ENCODE measurements at places on chromosomes 6 and 20. TPM values are rescaled to one million over a fixed set of nuclear protein-coding genes. Genes with fewer than 3 reads are reported as not detected.

DNA sequence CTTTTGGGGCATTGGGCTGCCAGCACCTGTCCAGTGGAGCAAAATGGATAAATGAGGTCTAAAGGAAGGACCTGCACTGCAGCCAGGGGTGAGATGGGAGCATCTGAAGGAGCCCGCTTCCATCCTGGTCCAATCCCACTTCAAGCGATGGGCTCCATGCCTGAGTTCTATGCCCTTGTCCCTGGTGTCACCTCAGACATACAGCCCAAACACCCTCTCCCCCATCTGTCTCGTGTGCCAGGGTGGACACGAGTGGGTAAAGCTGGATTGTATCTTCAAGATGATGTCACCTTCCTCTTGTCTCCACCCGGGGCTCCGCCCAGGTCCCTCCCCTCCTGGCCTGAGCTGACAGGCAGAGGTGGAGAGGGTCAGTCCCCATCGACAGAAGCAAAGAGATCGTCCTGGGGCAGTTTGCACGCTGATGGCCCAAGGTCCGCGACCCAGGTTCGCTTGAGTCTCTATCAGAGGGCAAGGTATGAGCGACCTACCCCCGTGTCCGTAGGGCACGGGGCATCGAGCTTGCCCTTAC, 544 bp downstream of the SMIM29 start:
- DNase-seq: no peak

DNA sequence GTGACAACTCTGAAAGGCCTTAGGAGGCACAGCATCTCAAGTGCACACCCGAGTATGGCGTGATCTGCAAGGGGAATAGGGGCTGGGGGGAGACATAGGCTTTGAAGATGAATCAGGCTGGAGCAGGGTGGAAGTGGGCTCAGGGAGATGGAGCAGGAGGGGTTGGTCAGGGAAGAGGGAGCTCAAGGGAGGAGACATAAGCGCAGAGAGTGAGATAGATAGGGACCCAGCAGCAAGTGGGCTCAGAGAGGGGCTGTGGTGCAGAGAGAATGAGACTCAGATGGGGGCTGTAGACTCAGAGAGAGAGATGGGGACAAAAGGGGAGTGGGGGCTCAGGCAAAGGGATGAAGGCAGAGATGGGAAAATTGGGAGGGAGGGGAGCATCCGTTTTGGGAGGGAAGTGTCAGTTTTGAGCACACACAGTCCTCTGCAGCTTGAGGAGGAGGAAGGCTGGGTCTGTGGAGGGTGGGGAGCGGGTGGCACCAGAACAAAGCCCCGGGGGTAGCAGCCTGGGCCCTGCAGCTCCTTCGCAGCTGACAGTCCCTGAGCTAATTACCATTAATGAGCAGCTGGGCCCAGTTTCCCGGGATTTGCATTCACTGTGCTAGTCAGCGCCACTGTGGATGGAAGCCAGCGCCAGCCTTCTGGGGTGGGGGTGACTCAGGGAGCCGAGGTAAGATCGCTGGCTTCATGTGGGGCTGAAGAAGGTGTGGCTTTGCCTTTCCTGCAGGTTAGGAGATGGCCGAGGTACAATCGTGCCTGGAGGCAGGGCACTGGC, 18.7 kb downstream of the SRXN1 start:
- DNase-seq: no peak

- DNase-seq: no peak
Measured at GRCh38 chr6:43089874-43090558, 13.9 kb downstream of the PTK7 start.

DNA sequence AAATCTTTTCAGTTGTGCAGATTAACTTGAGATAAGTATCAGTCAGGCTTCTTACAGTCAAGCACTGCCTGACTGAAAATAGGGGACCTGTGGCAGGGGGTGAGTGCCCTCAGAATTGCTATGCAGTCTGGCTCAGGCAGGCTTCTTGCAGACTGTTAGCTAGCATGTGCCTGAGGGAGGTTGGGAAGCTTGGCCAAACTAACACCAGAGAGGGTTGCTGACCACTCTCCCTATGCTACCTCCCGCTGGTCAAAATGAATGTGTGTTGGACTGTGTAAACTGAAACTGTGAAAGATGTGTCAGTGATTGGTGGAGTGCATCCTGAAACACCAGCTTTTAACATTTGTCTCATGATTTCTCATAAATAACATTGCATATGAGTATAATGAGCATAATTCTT, 622.3 kb upstream of the IMPG1 start:
- no peak for DNase-seq

- DNase-seq: no peak
Measured at GRCh38 chr20:6024768-6025167, 29.1 kb downstream of the LRRN4 start.

DNA sequence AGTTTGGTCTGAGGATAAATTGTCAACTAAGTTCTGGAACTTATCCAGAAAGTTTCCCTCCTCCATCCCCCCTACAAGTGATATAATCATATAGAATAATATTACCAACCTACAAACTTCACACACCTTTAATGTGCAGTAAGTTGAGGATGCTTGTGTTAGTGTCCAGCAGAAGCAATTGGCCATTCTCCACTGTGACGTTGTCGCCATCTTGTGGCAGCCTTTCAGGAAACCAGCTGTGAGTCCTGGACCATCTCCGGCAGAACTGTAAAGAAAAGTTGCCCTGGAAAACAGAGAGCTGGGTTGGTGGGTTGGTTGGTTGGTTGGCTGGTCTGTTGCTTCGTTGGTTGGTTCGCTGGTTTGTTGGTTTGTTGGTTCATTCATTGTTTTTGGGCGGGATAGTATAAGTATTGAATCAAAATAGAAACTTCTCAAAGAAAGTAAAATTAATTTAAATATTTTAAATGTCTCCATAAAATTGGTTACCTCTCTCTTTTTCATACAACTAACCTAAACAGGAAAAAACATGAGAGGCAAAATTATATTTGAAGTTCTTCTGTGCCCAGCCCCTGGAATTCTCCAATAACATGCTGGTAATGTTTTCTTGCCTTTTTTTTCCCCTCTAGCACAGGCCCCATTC, 127.5 kb downstream of the PKHD1 start:
- peak; percentile 63 for DNase-seq

DNA sequence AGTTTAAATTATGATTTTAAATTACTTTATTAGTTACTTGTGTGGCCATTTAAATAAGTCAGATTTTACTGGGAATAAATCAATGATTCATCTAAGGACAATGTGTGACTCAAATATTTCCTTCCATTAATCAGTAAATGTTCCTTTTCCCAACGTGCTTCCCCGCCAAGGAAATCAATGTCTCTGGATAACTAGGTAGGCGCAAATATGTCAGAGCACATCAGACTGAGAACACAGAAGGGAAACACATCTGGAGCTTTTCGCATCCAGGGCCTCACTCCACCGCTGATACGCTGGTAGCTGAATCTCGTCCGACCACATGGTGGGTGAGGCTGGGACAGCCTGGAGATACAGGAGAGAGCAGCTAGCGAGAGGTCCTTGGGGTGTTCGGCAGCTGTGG, 56.4 kb upstream of the RPS6KA2 start:
- DNase-seq: no peak

GRCh38 chr20:63529180-63529860, 7.9 kb downstream of the PTK6 start:
- no peak for DNase-seq

GRCh38 chr20:60899320-60899719, 352.7 kb upstream of the CDH4 start:
- no peak for DNase-seq

GRCh38 chr6:1091900-1092299, 220.0 kb upstream of the FOXQ1 start:
- DNase-seq: no peak

DNA sequence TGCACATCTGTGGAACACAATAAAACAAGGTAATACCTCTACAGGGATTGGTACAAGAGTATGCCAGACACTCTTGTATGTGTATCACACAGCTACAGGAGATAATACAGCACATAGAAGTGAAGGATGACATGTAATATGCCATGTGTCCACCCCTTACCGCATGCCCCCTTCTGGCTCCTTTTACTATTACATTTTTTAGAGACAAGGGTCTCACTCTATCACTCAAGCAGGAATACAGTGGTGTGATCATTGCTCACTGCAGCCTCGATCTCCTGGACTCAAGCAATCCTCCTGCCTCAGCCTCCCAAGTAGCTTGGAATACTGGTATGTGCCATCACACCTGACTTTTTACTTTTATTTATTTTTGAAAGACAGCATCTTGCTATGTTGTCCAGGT, 4.2 kb upstream of the NCR3 start:
- DNase-seq: no peak

DNA sequence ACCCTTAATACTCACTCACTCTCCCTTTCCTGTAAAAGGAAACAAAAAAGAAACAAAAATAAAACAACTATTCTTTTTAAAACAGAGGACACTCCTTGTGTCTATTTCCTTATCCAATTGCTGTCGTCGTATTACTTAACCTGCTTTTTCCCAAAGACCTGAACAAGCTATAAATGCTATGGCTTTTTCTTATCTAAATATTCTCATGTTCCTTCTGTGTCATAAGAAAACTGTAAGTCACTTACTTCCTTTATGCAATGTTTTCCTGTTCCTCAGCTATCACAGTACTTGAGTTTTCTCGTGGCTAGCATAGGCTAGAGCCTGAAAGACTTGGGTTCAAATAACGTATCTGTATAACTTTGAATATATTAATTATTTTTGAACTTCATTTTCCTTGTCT, 99.2 kb downstream of the IRAK1BP1 start:
- no peak for DNase-seq

GRCh38 chr6:170186006-170186935, 104.6 kb downstream of the DLL1 start:
- DNase-seq: no peak

- DNase-seq: no peak
Measured at GRCh38 chr6:90096818-90097217, 199.8 kb downstream of the BACH2 start.

DNA sequence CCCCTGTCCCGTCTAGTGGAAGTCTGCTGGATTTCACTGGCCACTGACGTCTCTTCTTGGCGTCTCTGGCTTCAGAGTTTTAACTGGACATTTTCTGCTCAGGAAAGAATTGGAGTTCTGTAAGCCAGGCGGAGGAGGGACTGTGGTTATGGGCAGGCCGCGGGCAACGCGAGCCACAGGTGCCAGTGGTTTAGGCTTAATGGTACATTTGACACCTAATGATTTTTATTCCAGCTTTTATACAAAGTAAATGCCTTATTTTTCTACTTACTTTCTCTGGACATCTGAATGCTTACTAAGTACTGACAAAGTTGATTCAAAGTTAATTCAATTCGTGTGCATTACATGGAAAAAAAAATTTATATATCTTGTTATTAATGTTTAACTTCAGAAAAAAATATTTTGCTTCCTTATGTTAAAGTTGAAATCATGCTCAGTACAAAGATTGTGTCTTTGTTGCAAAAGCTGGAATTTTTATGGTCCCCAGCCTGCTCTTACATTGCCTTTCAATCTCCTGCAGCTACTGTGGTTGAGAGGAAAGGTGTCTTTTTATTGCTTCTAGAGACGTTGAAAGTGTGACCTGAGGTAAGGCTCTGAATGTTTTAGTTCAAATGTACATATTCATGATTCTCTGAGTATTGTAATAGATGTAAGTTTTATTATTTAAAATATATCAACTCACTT, 231.0 kb downstream of the SMOC2 start:
- no peak for DNase-seq

GRCh38 chr6:13305288-13305687, 23.0 kb downstream of the TBC1D7 start:
- DNase-seq: no peak

- no peak for DNase-seq
Measured at GRCh38 chr6:106440546-106440945, 80.0 kb downstream of the CRYBG1 start.

GRCh38 chr6:49151461-49151860, 311.6 kb downstream of the MMUT start:
- DNase-seq: no peak

DNA sequence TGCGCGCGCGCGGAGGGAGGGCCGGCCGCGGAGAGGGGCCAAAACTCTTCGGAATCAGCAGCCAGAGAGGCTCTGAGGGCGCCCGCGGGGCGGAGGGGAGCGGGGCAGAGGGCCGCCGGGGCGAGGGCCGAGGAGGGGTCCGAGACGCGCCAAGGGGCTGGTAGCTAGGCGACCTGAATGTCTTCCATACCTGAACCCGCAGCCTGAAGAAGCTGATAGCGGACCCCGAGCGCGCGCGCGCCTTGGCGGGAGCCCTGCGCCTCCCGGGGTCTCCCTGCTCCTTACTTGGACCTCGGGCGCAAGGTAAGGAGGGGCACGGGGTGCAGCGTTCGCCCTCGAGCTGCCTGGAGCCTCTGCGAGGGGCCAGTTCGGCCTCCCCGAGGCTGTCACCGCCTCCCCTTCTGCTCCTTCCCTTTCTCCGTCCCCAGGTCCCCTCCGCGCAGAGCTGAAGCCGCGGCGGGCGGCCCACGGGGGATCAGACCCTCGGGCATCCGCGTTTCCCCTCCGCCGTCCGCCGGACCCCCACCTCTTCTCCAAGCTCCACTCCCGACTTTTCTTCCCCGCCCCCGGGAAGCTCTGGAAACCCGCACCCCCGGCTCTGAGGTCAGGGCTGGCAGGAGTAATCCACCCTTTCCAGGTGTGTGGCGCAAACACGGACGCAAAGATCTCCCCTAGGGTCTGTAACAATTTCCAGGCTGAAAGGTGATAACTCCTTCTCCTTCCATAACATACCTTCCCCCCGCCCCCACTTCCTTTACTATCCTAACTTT, 13.1 kb upstream of the DEK start:
- DNase-seq: no peak

DNA sequence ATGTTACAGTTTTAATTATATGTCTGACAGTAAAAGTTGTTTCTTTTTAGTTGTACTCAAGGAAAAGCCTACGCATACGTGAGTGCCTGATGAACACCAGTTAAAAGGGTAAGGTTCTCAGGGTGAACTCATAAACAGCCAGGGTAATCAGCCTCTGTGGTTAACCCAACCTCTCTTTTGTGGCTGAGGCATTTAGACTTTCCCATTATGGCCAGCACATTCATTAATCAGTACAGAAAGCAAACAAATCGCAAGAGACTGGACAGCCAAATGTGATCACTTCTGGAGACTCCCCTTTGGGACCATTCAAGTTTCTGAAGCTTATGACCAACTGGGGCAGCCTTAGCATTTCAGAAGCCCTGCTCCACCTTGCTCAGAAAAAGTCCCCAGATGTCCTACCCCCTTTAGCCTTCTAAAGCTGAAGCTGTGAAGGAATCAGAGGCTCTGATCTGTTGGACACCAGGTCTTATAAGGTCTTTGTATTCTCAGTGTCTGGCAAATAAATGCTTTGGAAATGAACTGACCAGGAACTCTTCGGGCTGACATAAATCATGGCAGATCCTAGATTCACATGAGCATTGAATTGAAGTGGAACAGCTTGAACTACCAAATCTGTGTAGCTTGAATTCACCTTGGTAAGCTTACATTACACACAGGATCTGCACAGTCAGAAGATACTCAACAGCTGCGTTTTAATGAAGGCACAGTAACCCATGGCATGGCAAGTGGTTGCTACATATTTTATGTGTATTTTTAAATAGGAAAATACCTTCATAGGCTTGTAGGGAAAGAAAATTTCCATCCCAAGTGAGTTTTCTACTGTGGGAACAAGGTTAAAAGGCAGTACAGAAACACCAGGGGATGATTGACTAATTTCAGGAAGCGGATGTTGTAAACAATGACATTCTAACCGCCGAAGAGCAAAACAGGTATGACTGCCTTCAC, 18.7 kb downstream of the IL20RA start:
- DNase-seq: no peak

Gene CDKN1A
- polyA plus RNA-seq: 233 TPM

Gene KIFC1
- 18.1 TPM for polyA plus RNA-seq

Gene ECT2L
- polyA plus RNA-seq: 0.17 TPM

Gene SASH1
- polyA plus RNA-seq: 42.8 TPM

Data from hindlimb muscle (tissue), 1 donor.